Tibial nerve (tissue), 4 donors: ENCODE measurements at places on chromosomes 12 and 14. TPM values are rescaled to one million over a fixed set of nuclear protein-coding genes. Genes with fewer than 3 reads are reported as not detected.

- no peak for DNase-seq
- no peaks in the 10 kb centered on the region for H3K4me1 ChIP-seq
- no peaks in the 10 kb centered on the region for H3K36me3 ChIP-seq
Observed at GRCh38 chr12:119589097-119589496, 4.5 kb upstream of the TMEM233 start.

- H3K27ac ChIP-seq = no peak overlapping the region
- no peaks in the 10 kb centered on the region for H3K4me1 ChIP-seq
- no peaks in the 10 kb centered on the region for H3K27me3 ChIP-seq
- DNase-seq = no peak
- H3K36me3 ChIP-seq = no peaks in the 10 kb centered on the region
Observed at GRCh38 chr12:120822832-120823503, 81.2 kb downstream of the SPPL3 start.

The PPFIBP1 gene
- total RNA-seq = 56.9 TPM

The TMTC1 gene
- total RNA-seq = 111 TPM

The BDKRB2 gene
- 10.5 TPM for total RNA-seq

DNA sequence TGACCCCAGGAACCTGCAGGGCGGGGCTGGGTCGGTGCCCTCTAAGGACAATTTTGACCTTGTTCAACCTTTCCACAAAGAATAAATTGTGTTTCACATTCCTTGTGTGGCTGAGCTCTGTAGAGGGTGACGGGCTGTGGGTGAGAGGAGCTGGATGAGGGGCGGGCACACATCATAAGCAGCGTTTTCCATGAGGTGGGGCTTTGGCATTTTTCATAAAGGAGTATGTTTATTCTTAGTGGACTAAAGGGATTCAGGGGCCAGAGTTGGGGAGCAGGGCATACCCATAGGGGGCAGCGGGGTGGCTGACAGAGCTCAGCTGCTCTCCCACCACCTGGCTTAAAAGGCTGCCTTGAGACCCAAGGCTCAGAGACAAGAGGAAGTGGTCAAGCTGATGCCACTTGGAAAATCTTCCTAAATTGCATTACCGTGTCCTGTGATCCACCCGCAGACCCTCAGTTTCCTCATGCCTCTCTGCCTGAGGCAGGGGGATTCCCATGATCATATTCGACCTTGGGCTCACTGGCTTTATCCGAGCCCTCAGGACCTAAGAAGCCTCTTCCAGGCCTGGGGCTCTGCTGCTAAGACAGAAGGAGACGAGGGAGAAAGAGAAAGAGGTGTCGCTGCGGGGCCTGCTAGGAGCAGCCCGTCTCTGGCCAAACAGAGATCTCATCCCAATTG, 11.4 kb downstream of the MMP14 start:
- no peak for DNase-seq
- H3K27me3 ChIP-seq = no peaks in the 10 kb centered on the region
- H3K4me1 ChIP-seq = peaks cover 67% of the 10 kb centered on the region
- H3K36me3 ChIP-seq = peaks cover 42% of the 10 kb centered on the region
- peak overlapping the region; percentile 98 for H3K27ac ChIP-seq

The DLGAP5 gene
- total RNA-seq = not detected

DNA sequence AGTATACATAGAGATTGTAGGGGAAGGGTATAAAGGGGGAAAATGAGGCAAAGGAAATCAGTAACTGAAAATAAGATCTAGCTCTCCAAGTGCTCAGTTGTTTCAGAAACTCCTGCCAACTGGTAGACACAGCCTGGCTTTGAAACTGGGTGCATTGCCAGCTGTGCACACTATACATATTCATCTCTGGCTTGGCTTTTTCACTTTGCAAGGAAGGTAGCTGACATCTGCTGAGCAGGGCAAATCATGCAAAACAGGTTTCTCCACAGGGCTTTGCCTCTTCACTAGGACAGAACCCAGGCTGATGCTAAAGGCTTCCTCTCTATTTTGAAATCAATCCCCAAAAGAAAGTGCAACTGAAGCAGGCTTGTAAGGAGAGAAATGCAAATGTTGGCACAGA, 101.5 kb downstream of the HELB start:
- H3K4me1 ChIP-seq = no peaks in the 10 kb centered on the region
- no peaks in the 10 kb centered on the region for H3K36me3 ChIP-seq
- H3K4me3 ChIP-seq = no peak overlapping the region
- H3K27ac ChIP-seq = no peak overlapping the region
- H3K27me3 ChIP-seq = no peaks in the 10 kb centered on the region
- DNase-seq = no peak

GRCh38 chr12:125092108-125092871, 27.1 kb downstream of the AACS start:
- no peaks in the 10 kb centered on the region for H3K36me3 ChIP-seq
- H3K27me3 ChIP-seq = no peaks in the 10 kb centered on the region
- no peaks in the 10 kb centered on the region for H3K4me1 ChIP-seq
- no peak overlapping the region for H3K27ac ChIP-seq
- DNase-seq = no peak

- H3K27ac ChIP-seq = no peak overlapping the region
- no peaks in the 10 kb centered on the region for H3K36me3 ChIP-seq
- no peaks in the 10 kb centered on the region for H3K27me3 ChIP-seq
- H3K4me3 ChIP-seq = no peak overlapping the region
- no peak for DNase-seq
Observed at GRCh38 chr14:101225157-101226152, 321.9 kb upstream of the RTL1 start.

DNA sequence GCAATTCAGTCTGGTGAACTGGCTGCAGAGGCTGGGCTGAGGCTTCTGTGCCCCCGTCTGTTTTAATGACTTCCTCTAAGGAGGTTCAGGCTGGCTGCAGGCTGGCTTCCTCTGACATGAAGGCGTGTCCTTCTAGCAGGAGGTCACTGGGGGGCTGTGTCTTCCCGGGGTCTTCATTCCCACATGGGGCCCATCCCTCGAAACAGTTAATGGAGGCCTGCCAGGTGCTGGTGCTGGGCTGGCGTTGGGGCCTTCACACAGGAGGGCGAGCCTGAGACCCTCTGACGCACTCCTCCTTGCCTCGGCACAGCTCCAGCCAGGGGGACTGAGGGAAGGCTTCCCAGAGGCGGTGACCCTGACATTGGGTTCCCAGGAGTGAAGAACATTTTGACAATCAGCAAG, 57.7 kb upstream of the DLK1 start:
- H3K4me3 ChIP-seq = no peak overlapping the region
- no peaks in the 10 kb centered on the region for H3K4me1 ChIP-seq
- H3K27ac ChIP-seq = no peak overlapping the region
- H3K36me3 ChIP-seq = no peaks in the 10 kb centered on the region

DNA sequence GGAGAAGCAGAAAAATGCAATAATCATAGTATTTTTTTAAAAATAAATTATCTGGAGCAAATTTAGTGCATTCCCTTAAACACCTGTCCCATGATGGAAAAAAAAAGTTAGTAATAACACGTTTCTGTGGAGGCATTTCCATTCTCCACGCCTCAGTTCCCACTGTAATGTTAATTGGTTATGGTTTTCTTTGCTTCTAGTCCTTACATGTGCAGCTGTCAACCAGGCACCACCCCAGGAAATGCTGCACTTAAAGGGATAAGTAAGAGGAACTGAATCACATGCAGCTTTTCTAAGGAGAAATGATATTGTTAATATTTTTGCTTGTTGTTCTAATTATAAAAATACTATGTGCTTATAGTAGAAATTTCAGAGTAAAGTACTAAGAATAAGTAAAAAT, 240.3 kb downstream of the ZFP36L1 start:
- H3K4me3 ChIP-seq = no peak overlapping the region
- H3K27me3 ChIP-seq = no peaks in the 10 kb centered on the region
- DNase-seq = no peak
- peaks cover 83% of the 10 kb centered on the region for H3K4me1 ChIP-seq
- no peaks in the 10 kb centered on the region for H3K36me3 ChIP-seq
